ENCODE measurements at places on chromosomes 1 and 21.

- no peak for DNase-seq
Measured at GRCh38 chr1:246425895-246426294, 81.2 kb downstream of the SMYD3 start.

- DNase-seq = no peak
Measured at GRCh38 chr1:211832661-211833060, 2.1 kb upstream of the LPGAT1 start.

GRCh38 chr1:28193701-28194161 is 17.2 kb upstream of the PTAFR start:
- no peak for DNase-seq

- DNase-seq = no peak
Measured at GRCh38 chr1:100266741-100267140, 725 bp downstream of the RTCA start.

GRCh38 chr1:78855258-78855657 is 151.3 kb downstream of the ADGRL4 start:
- no peak for DNase-seq

GRCh38 chr1:75203415-75204277 is 69.5 kb downstream of the LHX8 start:
- peak; percentile 15 for DNase-seq

- no peak for DNase-seq
Measured at GRCh38 chr1:182080955-182081582, 19.6 kb upstream of the ZNF648 start.

DNA sequence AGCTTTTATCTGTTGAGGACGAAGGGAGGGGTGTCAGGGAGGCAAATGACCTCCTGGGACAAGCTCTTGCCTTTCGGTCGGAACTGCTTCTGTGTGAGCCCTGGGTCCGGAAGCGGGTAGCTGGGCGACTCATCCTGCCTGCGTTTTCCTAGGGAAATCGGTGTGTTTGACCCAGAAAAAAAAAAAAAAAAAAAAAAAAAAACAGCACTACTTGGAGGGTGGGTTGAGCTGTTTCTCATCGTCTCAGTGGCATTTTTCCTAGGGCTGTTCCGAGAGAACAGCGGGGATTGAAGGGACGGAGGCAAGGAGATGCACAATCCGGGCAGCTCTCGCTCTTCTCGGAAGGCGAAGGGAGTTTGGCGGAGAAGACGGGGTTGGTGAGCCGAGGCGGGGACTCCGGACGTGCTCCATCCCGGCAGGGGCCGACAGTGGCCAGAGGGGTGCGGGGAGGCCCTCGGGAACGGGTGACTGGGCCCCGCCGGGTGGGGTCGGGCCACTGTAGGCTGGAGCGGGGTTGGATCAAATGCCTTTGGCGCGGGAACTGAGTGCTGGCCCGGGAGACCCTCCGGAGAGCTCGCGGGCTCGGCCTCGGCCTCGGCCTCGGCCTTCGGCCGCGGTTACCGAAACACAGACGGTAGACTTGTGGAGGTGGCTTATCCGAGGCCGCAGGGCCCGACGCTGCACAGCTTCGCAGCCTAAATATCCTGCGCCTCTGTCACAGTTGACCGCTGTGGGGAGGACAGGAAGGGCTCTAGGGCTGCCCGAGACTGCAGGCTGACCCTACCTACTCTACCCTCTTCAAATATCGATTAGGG is 2.4 kb upstream of the BARHL2 start:
- peak; percentile 44 for DNase-seq

DNA sequence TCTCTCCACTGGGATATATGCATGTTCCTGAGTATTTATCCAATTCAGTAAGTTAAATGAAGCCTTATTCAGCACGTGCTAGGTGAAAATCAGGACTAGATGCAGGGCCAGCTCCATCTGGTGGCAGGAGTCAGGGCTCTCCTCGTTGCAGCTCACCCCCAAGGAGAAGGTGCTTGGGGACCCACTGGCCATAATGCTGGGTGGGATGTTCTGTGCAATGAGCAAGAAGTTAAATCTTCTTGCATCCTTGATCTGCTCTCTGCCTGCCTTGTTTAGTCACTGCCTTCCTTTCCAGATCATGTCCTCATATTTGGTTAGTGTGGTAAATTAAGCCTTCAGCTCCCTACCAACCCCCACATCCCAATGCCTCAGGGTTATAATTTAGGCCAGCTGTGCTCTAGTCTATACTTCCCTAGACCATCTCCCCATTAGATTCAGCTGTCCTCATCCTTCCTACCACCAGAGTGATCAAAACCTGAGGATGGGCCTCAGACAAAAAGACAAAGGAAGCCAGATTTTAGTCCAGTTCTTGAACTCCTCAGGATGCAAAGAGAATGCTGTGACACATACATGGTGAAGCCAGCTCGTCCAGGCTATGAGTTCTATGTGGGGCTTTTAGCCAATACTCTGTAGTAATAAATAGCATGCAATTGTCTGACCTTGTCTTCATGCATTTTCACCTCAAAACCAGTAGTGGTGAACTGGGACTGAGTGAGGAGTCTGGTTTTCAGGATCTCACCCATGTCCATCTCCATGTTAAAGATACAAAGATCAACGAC is 55.9 kb downstream of the SEC16B start:
- DNase-seq = peak; percentile 18

DNA sequence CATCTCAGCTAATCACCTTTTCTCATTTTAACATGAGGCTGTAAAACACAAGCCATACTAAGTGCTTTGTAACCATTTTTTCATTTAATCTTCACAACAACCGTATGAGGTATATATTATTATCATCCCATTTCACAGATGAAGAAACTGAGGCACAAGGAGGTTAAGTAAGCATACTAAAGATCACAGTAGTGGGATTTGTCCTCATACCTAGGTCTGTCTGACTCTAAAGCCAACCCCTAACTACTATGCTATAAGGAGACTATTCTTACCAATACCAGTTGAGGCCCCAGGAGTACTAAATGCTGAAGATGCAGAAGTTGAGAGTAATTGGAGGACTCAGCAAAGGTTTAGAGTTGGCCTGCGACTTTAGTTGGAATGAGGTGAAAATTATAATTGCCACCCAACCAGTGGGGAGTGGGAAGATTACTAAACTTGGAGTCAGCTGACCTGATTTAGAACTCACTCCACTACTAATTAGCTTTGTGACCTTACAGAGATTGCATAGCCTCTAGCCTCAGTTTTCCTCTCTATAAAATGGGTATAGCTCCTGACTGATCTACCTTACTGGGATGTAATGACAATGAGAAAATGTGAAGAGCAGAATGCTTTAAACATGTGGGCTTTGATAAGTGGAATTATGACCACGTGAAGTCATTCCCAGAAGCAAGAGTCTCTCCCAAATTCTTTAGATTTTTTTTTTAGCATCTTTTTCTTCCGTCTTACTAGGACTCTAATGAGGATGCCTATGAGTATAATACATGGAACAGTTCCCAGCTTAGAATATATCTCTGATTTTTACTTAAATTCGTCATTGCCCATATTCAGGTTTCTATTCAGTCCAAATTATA is 85.8 kb upstream of the IPO9 start:
- no peak for DNase-seq

DNA sequence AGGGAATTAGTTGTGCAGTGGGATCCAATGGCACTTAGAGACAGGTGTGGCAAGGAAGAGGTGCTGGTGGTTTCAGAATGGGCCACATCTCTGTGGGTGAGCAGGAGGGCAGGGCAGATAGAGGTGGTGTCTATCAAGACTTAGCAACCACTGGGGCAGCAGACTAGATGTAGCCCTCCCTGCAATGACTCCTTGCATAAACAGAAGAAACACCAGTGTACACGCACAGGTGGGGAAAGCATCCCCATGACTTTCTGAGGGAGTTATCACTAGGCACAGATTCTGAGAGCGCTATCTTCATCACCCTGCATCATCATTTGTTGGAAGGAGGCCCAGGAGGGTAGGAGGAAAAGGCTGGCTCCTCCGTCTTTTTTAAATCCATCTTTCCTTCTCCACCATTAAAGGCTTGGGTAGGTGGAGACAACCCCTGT is 58.4 kb downstream of the PLXNA2 start:
- no peak for DNase-seq

- DNase-seq = no peak
Measured at GRCh38 chr1:117364240-117364639, 3.0 kb upstream of the MAN1A2 start.

GRCh38 chr1:165954940-165955339 is 127.5 kb downstream of the UCK2 start:
- no peak for DNase-seq

- no peak for DNase-seq
Measured at GRCh38 chr1:209364716-209365115, 218.8 kb upstream of the CAMK1G start.

DNA sequence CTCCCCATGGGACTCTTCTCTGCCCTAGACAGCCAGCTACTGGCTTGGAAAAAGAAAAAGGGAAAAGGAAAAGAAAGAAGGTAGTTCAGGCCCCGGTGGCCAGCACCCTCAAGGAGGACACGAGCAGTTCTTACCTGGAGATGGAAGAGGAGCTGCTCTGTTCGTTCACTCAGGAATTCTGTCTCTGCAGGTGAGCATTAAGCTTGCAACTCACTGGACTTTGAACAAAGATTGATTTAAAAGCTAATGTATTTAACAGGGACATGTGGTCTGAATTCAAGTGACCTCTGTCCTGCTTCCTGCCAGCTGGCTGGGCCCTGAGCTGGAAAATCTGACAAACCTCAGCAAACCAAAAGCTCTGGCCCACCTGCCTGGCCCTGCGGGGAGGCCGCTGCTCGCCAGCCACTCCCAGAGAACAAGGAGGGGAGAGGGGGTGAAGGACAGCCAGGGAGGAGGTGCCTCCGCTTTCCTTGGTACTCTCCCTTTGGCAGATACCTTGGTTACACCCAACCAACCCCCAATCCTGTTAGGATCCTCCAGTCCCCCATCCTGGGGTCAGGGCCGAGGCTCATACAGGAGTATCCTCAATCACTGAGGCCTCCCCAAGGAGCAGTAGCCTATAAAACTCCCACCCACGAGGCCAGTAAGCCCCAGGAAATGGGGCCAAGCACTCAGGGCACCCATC is at the start of gene PDZK1:
Gene PDZK1 (minus strand): TSS at position 186 of the 685 bp plus-strand sequence. CDS start 19,347 bp downstream, outside the sequence.
- DNase-seq = peak; percentile 37

- peak; percentile 73 for DNase-seq
Measured at GRCh38 chr1:201495551-201496295, 11.2 kb downstream of the CSRP1 start.

GRCh38 chr1:3821004-3821403 is 24.7 kb upstream of the LRRC47 start:
- no peak for DNase-seq

GRCh38 chr1:247646867-247647266 is 32.7 kb downstream of the OR13G1 start:
- DNase-seq = no peak

DNA sequence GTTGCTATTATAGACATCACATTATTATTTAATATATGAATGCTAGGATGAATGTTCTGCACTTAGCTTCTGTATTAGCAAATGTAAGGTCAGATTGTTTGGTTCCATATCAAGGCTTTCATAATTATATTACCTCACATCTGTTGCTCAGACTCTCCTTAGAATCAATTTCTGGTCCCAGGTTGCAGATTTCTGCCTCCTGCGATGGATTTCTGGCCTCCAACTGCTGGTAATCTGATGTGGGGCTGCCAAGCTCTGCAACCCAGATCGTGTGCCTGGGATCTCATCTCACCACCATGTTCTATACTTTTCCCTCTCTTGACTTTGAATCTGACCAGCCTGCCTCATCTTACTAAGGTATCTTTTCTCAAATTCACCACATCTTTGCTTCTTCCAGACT is 25.2 kb downstream of the PLPPR5 start:
- DNase-seq = no peak

GRCh38 chr1:147717051-147717705 is 43.2 kb downstream of the GJA5 start:
- peak; percentile 61 for DNase-seq

GRCh38 chr1:83901547-83902155 is 97.3 kb downstream of the TTLL7 start:
- no peak for DNase-seq

- DNase-seq = no peak
Measured at GRCh38 chr21:43894206-43894577, 29.2 kb downstream of the AGPAT3 start.

GRCh38 chr1:19177811-19178210 is 32.3 kb downstream of the UBR4 start:
- DNase-seq = no peak

- no peak for DNase-seq
Measured at GRCh38 chr1:17881761-17882160, 126.6 kb downstream of the ACTL8 start.

DNA sequence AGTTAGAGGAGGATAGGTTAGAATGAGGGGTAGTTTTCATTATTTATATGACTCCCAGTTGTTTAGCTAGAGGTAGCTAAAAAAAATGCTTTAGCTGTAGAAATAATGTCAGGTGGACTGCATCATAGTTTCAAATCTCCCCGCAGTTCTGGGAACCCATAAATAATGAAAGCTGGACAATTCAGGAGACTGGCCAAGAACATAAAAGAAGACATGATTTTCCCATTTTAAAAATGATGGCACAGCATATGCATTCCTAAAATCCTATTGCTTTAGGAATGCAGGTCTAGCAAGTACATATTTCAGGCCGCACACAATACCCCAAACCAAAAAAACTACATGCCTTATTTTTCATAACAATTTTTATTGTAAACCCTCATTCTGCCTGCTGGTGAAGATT is 143.3 kb downstream of the CTH start:
- DNase-seq = no peak

GRCh38 chr1:119428991-119429390 is 14.0 kb downstream of the HSD3B2 start:
- no peak for DNase-seq

- DNase-seq = no peak
Measured at GRCh38 chr1:101365186-101365585, 128.4 kb downstream of the S1PR1 start.

DNA sequence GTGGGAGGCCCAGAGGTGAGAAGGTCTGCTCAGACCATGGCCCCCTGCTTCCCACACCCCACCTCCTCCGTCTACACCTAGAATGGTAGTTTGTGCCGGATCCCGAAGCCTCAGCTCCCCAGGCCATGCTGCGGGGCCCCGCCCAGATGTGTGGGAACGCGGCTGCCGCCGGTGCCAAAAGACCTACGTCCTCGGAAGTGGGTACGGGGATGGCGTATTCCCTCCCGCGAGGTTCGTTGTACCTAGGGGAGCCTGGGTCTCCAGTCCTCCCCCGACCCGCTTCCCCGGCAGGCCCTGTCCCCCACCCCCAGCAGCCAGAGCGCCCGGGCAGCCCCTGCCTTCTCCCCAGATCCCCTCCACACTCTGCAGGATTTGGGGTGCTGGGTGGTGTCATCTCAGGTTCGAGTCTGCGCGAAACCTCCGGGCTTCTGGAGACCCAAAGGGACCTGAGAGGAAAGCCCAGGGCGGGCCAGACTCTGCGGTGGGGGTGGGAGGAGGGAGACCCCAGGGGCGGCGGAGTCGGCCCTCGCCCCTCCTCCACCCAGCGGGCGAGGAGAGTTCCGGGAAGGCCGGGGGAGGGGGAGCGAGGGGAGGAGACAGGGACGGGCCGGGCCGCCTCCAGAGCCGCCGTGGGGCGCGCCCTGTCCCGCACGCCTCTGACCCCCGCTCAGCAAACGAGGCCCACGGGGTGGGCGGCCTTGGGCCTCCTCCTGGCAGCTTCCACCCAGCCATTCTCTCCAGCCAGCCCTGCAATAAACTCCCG is 6.2 kb upstream of the PRDM16 start:
- DNase-seq = no peak

GRCh38 chr1:10322821-10323220 is 76.0 kb upstream of the PGD start:
- no peak for DNase-seq
